Retinal pigment epithelial cell (primary cell): ENCODE measurements at places on chromosomes 2 and 18.

- peak; percentile 58 for DNase-seq
Measured at GRCh38 chr18:59835605-59836379, 64.0 kb upstream of the PMAIP1 start.

DNA sequence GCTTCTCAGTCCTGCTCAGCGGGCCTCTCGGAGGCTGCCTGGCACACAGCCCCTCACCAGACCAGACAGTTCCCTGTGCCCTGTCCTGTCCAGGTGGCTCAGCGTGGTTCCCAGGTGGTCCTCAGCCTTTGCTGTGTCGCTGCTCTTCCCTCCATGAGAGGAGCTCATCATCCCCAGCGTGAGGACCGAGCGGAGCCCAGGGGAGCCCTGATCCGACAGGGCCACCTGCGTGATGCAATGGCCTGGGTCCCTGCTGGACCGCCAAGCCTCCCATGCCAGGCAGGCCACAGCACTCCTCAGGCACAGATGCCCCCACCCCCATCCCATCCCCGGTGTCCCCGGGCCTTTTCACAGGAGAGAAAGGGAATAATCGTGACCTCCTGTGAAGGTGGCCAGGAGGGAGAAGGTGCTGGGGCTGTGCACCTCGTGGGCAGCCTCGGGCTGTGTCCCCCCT, 4.3 kb downstream of the GPC1 start:
- no peak for DNase-seq

DNA sequence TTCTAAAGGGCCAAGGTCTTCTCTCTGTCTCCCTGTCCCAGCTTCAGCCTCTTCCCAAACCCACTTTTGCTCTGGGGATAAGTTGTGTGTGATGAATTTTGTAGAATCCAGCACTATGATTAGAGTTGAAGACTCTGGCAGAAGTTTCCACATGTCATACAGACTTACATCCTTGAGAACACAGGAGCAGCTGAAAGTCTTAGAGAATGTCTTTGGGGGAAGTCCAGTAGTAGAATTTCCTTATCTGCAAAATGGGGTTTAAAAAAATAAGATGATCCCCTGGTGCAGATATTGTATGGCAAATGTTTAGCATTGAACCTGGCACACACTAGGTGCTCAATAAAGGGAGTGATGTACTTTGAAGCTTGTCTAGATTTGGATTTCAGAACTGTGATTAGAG, 65.2 kb downstream of the TMEM247 start:
- no peak for DNase-seq

- no peak for DNase-seq
Measured at GRCh38 chr2:134441153-134441863, 187.4 kb downstream of the MGAT5 start.

- DNase-seq: no peak
Measured at GRCh38 chr2:82246220-82246775, 1941.7 kb upstream of the LRRTM1 start.

- no peak for DNase-seq
Measured at GRCh38 chr2:1011006-1011405, 60.4 kb downstream of the SNTG2 start.

DNA sequence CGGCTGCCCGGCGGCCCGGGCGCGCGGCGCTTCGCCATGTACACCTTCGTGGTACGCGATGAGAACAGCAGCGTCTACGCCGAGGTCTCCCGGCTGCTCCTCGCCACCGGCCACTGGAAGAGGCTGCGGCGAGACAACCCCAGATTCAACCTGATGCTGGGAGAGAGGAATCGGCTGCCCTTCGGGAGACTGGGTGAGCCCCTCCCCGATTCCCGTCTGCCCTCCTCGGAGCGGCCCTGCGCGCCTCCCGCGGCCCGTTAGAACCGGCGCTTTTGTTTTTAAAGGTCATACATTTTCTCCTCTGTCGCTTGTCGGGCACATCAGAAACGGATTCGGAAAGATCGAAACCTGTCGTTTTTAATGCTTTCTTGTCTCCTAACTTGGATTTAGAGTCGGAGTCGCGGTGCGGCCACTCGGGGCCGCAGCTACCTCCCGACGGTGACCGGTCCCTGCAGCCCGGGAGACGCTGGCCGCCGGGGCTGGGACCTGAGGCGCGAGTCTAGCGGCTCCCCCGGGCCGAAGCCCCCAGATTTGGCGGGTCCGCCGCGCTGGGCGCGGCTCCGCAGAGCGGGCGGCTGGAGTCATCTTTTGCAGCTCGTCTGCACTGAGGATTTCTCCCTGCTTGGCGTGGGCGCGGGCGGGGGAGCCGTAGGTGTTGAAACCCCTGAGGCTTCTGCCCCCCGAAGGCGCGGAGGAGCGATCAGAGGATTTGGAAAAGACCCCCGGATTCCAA, 519 bp downstream of the TTL start:
- DNase-seq: no peak

DNA sequence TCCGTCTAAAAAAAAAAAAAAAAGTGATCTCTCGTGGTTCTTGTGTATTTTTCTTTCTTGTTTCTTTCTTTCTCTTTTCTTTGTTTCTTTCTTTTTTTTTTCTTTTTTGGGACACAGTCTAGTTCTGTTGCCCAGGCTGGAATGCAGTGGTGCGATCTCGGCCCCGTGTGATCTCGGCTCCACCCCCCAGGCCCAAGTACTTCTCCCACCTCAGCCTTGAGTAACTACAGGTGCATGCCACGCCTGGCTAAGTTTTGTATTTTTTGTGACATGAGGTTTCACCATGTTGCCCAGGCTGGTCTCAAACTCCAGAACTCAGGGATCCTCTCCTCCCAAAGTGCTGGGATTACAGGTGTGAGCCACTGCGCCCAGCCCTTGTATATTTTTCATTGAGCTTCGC, 91.4 kb downstream of the TMEM237 start:
- no peak for DNase-seq

DNA sequence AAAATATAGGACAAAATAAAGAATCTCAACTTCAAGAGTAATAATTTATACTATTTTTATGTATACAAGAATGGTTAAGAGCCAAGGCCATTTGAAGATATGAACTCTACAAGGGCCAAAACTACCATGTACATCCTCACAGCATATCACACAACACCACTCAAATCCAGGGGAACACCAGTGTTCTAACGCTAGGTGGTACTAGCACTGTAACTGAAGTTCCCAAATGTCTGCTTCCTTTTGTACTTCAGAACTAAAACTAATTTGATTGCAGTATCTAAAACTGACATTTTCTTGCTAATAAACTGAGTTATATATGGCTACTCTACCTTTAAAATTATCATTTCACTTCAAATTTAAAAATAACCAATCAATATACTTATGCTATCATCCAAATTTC, 47.0 kb downstream of the REV1 start:
- DNase-seq: no peak

- no peak for DNase-seq
Measured at GRCh38 chr2:21067125-21067524, 23.3 kb upstream of the APOB start.

- DNase-seq: no peak
Measured at GRCh38 chr18:23240609-23240930, 105.3 kb downstream of the CABLES1 start.

DNA sequence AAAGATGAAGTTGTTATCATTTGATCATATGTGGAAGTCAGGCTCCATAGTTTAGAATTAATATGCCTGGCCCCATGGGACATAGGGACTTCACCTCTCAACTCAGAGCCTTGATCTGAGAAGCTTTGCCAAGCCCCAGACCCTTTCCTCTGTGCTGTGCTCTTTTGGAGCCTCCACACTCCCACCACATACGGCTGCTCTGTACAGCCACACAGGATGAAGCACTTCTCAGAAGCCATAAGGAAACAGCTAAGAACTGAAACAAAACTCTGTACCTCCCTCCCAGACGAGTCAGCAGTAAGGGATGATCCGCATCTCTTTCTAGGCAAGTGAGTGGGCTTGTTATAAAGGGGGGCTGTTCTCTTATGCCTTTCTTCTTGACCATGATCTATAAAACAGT, 66.5 kb downstream of the CAB39 start:
- no peak for DNase-seq

- no peak for DNase-seq
Measured at GRCh38 chr2:38185012-38185491, 109.1 kb upstream of the CYP1B1 start.
